B cell (primary cell): ENCODE measurements at places on chromosomes 16 and 17. TPM values are rescaled to one million over a fixed set of nuclear protein-coding genes. Genes with fewer than 3 reads are reported as not detected.

DNA sequence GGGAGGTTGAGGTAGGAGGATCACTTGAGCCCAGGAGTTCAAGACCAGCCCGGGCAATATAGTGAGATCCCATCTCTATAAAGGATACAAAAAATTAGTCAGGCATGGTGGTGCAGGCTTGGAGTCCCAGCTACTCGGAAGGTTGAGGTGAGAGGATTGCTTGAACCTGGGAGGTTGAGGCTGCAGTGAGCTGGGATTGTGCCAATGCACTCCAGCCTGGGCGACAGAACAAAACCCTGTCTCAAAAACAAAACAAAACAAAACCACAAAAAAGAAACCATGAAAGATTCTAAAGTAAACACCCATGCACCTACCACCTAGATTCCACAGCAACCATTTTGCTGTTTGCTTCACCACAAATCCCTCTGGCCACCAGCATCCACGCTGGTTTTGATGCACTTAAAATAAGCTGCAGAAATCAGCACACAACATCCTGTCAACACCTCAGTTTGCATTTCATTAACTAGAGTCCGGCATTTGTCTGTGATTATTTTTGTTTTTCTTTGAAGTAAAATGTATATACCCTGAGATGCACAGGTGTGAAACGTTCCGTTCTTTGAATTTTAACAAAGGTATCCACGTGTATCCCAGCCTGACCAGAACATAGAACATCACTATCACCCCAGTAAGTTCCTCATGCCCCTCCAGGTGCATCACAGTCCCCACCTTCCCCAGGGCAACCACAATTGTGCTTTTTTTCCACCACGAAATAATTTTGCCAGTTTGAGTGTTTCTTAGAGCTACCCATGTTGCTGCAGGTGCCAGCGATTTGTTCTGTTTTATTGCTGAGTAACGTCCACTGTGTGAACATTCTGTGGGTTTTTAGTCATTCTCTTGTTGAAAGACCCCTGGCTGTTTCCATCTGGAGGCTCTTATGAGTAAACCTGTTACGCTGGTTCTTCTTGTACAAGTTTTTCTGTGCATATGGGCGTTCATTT, 191.5 kb downstream of the SEC14L1 start:
- DNase-seq, result peak; percentile 65

- no peak for DNase-seq
Observed at GRCh38 chr16:65509172-65509571, 387.3 kb upstream of the CDH11 start.

GRCh38 chr16:69313469-69313868, 2.3 kb downstream of the VPS4A start:
- no peak for DNase-seq

GRCh38 chr16:2484898-2485508, 10.1 kb downstream of the TBC1D24 start:
- no peak for DNase-seq

DBNDD1 gene
- polyA plus RNA-seq, result 35.4 and 72.1 TPM in 2 replicates

DNA sequence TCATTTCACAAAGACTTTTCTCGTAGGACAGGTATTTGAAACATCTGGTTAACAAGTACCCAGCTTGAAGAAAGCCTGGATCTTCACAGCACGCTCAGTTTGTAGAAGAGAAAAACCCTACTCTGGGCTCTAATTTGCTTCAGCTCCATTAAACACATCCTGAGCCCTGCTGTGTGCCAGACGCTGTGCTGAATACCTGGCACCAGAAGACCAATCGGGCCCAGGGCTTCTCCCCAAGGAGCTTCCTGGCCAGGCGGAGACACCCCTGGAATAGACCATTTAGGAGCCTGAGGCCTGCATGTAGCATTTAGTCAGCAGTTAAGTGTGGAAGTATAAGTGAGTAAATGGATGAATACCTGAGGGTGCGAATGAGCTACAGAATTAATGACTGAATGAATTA, 8.9 kb upstream of the ABAT start:
- DNase-seq, result no peak

DNA sequence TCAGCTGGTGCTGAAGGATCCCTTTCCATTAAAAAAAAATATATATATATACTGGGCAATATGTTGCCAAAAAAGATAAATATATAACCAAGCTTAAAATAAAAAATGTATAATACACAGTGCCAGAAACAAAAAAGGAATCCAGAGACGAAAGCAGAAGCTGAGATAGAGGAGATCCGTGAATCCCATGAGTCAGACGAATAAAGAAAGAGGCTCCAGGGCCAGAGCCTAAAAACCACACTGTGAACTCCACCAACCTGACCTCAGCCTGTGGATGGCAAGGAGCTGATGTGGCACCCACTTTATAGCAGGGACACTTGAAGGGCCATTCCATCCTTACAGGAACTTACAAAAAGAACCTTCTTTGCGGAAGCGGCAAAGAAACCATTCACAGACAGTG, 34.8 kb downstream of the PITPNM3 start:
- no peak for DNase-seq

- DNase-seq, result no peak
Observed at GRCh38 chr17:61422869-61423268, 23.2 kb downstream of the TBX2 start.

DNA sequence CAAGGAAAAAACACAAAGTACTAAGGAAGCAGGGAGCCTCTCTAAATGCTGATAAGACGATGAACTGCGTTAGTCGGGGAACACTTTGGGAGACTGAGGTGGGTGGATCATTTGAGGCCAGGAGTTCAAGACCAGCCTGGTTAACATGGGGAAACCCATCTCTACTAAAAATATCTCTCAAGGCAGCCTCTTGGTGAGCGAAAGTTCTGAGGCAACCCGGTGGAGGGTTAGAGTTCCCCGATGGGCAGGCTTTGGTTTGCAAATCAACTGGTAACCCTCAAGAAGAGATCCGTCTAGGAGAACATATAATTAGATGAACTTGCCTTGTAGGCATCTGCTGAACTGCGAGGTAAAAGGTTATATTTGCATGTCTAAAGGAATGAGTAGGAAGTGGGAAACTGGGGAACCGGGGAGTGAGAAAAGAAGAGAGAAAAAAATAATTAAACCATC, 44.6 kb downstream of the WSB1 start:
- DNase-seq, result peak; percentile 38

DNA sequence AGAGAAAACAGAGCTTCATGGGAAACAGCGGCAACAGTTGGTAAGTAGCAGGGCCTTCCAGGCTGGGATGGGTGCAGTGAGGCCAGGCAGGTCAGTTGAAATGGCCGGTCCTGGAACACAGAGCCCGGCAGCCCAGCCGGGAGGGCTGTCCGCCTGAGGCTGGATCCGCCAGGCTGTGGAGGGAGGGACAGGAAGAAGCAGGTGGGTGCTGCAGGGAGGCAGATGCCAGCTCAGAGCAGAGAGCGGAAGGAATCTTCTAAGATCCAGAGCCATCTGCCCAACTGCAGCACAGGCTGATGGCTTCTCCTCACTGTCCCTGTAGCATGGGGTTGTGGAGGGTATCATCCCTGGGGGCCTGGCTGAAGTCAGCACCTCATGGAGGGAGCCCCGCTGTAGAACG, 599 bp downstream of the RNF112 start:
- no peak for DNase-seq

GRCh38 chr17:8062435-8062806, 23.6 kb downstream of the ALOX15B start:
- no peak for DNase-seq

DNA sequence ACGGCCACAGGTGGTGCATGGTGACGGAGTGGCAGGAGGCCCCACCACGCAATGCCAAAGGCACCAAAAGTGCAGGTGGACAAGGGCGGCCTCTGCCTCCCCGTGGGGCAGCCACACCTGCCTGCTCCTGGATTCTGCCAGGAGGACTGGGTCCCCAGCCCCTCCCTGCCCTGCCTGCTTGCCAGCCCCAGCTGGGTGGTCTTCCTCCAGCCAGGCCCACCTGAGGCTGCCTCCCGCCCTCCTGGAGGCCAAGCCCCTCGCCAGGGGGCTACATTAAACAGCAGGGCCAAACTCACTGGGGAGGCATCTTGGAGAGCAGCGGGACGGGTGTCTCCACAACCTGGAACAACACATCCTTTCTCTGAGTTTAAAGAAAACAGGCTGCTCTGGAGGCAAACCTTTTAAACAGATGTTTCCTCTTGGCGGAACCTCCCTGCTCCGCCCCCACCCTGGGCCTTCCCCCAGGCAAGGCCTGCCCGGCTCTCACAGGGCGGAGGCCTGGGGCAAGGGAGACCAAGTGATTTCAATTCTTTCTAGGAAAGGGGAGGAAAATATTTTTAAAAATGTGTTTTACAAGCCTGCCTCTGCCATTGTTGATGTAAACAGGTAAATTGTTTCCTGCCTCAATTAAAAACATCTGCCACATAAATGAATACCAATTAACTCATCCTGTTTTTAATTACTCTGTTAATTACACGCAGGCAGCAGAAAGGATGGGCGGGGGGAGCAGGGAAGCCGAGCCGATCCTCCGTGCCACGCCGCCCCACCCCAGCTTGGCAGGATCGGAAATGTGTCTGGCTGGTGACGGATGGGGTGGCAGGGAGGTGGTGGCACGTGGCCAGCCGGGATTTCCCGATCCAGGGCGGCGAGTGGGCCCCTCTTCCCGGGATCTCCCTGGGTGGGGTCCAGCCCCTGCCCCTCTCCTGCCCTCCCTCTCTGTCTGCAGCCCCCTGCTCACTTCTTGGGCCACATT, 54.4 kb upstream of the PABPN1L start:
- peak; percentile 81 for DNase-seq

SMIM5 gene
- 4.9 and 7.6 TPM in 2 replicates for polyA plus RNA-seq

- no peak for DNase-seq
Observed at GRCh38 chr16:56679818-56680217, 2.5 kb upstream of the MT1X start.

- DNase-seq, result no peak
Observed at GRCh38 chr17:42406615-42407288, 16.3 kb downstream of the CAVIN1 start.

- no peak for DNase-seq
Observed at GRCh38 chr16:64409783-64410210, 712.1 kb downstream of the CDH11 start.

PHKB gene
- polyA plus RNA-seq, result 50.4 and 79.5 TPM in 2 replicates

GRCh38 chr16:76959166-76959565, 231.8 kb upstream of the MON1B start:
- DNase-seq, result no peak
